ENCODE measurements at places on chromosomes 4 and X.

DNA sequence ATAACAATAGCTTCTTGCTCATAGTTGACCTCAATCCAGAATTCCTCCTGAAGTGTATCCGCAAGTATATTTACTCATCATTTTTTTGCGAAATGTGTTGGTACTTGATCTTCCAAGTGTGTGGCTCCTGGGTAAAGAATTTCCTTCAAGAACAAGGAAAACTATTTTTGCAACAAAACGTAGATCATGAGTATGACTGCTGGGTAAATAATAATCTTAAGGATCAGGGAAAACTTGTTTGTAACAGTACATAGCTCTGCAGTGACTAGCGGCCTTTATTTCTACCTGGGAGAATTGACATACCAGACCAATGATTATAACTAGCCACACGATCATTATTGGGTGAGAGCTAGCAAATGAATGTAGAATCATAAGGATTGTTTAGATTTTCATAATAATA is 1311.7 kb downstream of the ARAP2 start:
- no peak for DNase-seq

DNA sequence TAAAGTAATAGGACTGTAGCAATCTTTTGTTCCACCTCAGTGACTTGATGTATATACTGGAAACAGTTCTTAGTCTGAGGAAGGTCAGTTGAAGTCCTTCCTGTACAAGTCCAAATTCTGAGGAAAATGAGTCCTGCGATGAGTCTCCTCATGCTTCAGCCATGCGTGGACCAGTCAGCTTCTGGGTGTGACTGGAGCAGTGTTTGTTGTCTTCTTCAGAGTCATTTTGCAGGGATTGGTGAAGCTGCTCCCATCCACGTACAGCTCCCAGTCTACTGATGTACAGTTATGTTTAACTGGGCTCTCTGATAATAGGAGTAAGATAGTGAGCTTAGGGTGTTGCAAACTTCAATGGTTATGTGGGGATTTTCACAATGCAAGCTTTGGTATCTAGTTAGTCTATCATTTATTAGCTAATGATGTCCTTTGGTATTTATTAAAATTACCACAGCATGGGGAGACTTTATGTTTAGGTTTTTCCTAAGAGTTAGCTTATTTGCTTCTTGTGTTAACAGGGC is 3.4 kb downstream of the UGT2B17 start:
- no peak for DNase-seq

DNA sequence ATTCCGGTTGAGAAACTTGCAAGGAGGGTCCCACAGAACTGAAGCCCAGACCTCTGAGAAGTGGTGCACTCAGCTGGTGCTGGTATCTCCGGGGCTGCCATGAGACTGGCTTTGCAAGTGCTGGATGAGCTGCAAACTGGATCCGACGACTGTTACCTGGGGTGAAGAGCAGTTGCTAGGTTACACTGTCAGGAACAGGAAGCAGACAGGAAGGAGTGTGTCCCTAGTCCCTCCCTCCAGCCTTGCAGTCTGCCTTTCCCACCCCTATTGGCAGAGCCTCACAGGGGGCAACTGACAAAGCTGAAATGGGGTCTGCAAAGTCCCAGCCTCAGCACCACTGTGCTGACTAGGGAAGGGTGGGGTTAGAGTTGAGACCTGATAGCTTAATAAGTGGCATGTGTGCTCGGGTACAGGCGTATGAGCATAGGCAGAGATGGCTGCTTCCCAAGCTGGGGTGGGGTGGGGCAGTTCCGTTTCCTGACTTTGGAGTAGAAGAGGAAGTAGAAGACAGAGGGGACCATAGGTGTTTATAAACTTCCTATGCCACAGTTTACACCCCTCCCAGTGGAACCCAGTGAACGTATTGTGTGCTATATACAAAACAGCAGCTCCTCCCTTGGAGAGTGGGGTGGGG is 18.0 kb downstream of the PPEF1 start:
- DNase-seq = no peak

GRCh38 chrX:54067766-54068165 is 23.5 kb upstream of the PHF8 start:
- no peak for DNase-seq

DNA sequence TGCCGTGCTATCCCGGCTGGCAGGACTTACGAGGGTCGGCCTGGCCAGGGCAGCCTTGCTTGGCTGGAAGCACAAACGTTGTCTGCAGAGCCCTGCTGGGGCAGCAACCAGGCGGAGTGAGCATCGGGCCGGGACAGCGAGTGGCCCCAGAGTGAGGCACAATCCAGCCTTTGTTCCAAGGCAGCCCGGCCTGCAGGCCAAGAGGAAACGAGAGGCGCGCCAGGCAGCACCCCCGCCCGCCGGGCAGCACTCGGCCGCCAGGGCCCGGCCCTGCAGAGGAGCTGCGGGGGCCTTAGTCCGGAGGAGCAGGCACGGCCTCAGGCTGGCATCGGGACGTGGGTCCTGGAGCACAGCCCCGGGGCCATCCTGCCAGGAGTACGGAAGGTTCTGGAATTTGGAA is 24.1 kb downstream of the FGFRL1 start:
- no peak for DNase-seq

DNA sequence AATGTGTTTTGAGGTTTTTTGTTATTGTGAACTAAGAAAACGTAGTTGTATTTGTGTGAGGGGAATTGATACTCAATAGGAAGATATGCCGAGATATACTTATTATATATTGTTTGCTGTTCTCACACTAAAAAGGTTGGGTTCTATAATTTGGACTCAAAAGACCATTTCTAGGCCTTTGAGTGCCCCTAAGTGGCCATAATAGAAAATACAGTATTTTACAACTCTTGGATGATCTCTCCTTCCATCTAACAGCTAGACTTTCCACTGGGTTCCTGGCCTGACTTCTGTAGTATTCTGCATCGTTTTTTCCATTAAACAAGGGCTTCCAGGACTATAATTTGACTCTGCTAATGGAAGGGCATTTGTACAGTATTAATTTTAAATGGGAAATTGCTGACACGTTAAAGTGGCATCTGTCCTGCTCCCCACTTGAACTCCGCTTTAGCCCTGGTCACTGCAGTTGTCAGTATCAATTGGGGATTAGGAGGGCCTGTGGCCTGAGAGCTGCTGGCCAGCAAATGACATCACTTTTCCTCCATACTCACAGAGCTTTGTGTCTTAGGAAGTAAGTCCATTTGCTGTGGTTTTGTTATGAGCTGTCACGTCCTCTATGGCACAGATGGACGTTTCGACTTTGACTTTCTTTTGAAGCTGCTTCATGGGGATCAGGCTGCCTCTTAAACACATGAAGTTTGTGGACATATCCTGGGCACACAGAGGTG is 176.9 kb downstream of the SLIT2 start:
- no peak for DNase-seq

GRCh38 chr4:125461676-125462363 is 147.1 kb downstream of the FAT4 start:
- no peak for DNase-seq

DNA sequence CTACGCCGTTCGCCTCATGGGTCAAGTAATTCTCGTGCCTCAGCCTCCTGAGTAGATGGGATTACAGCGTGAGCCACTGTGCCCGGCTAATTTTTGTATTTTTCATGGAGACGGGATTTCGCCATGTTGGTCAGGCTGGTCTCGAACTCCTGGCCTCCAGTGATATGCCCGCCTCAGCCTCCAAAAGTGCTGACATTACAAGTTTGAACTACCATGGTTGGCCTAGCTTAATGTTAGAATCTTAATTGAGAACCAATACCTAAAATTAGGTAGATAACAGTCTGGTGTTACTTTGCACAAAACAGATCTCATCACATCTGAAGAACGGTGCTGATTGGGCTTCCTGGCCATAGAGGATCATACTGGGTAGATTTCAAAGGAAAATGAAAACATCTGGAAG is 184.9 kb downstream of the VEGFC start:
- DNase-seq = no peak

DNA sequence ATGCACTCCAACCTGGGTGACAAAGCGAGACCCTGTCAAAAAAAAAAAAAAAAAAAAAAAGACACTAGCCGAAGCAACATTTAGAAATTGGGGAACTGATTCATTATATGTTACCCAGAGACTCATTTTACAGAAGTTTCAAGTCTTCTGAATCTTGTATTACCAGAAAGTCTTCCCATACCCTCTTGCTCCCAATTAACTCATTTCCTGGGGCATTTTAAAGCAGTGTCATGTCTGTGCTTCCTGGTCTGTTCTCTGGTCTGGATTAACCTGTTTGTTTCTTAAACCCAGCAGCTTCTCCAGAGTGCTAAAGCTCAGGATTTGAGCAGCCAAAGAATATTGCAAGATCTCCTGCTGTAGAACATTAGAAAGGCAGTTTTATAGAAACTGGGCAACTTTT is 43.7 kb downstream of the FRMPD3 start:
- no peak for DNase-seq

- DNase-seq = no peak
Measured at GRCh38 chr4:72323227-72323626, 245.8 kb downstream of the ADAMTS3 start.

- DNase-seq = no peak
Measured at GRCh38 chrX:13102636-13103035, 58.2 kb upstream of the FAM9C start.

- no peak for DNase-seq
Measured at GRCh38 chr4:2272026-2272827, 10.3 kb upstream of the MXD4 start.

DNA sequence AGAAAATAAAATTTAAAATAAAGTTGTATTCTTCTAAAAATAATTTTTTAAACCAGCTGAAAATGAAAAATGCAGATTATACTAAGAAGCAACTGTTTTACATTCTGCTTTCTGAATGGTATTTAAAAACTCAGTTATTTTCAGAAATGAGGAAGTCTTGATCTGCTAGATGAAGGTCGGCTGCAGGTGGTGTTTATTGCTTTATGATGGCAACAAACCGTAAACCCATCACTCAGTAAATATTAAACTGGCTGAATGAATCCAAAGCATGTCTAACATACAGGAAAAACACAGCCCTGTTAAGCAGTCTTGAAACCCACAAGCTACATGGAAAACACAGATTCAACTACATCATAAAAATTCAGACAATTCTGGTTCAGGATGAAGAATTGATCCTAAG is 29.3 kb downstream of the DYNLT3 start:
- DNase-seq = no peak

- no peak for DNase-seq
Measured at GRCh38 chrX:47313056-47313455, 57.3 kb upstream of the ZNF157 start.

GRCh38 chr4:72186714-72187113 is 154.9 kb downstream of the NPFFR2 start:
- no peak for DNase-seq

GRCh38 chr4:114282937-114283336 is 303.5 kb upstream of the ARSJ start:
- DNase-seq = no peak

GRCh38 chrX:115592997-115593734 is 32.2 kb downstream of the PLS3 start:
- no peak for DNase-seq

DNA sequence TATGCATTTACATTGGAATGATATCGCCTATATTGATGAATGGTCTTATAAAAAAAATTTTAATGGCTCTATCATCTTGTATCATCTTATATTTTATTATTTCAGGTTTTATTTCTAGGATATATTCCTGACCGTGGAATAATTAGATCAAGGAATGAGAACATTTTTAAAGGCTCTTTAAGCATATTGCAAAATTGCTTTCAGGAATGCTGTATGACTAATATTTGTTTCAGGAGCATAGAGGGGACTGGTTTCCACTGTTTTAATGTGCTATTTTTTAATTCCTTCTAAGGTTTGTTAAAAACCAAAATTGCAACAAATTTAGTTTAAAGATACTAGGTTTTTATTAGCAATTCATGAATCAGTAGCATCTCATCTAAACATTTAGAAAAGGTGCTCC is 120.2 kb downstream of the BMPR1B start:
- DNase-seq = no peak

- DNase-seq = no peak
Measured at GRCh38 chr4:185358514-185358913, 37.2 kb downstream of the LRP2BP start.

GRCh38 chrX:150704030-150704613 is 10.9 kb downstream of the MTMR1 start:
- DNase-seq = no peak

GRCh38 chr4:150079081-150079581 is 886 bp downstream of the DCLK2 start:
- DNase-seq = peak; percentile 11

- DNase-seq = peak; percentile 23
Measured at GRCh38 chr4:3657902-3658529, 108.2 kb upstream of the ADRA2C start.

DNA sequence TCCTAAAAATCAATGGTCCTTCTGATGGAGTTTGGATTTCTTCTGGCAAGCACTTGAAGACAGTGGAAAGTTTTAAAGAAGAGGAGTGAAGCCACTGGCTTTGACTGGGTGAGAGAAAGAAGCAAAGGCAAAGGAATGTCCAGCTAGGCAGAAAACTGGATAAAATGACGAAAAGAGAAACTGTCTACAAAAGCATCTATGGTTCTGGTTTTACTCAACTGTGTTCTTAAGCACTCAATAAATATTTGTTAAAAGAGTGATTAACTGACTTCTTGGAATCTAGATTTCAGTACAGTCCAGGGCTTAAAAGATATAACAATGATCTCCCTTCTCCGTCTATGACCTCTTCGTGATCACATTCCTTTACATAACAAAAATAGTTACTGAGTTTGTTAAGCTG is 52.4 kb downstream of the PACRGL start:
- no peak for DNase-seq

DNA sequence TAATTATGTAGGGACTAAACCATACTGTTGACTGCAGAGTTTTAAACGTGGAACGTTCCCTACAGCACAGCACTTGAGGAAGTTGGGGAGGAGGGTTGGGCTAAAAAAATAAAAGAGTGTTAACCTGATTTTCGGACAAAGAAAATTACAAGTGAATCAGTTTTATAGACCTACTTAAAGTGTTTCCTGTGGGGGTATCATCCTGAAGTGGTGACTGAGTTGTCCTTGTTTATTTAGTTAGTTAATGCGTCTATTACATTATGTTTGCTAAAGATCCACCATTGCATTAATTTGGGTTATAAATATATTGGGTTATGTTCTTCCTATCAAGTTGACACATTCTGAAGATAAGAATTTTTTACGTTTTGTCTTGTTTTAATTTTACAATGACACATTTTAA is 14.7 kb downstream of the UNC5C start:
- no peak for DNase-seq

DNA sequence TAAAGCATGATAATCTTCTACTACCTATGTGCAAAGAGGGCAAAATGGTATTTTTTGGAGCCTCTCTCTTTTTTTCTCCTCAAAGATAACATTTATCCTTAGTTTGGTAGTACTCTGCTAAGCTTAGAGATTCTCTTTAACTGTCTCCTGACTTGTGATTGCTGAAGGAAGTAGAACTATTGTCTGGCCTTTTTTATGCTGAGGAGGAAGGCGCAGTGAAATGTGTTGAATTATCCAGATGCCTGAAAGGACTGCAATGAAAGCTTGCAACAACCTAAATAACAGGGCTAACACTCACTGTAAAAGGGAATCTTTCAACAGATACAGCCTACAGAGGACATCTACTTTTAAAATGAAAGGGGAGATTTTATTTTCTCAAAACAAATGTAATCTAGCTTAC is 59.5 kb upstream of the CCDC160 start:
- no peak for DNase-seq

GRCh38 chr4:15955670-15956069 is 7.3 kb downstream of the FGFBP2 start:
- DNase-seq = no peak

- DNase-seq = no peak
Measured at GRCh38 chr4:54712206-54712605, 54.4 kb downstream of the KIT start.
